ENCODE measurements at places on chromosomes 1 and 21. TPM values are rescaled to one million over a fixed set of nuclear protein-coding genes. Genes with fewer than 3 reads are reported as not detected.

Gene OPTC
- not detected for total RNA-seq

Gene MEX3A
- 12.8 TPM for total RNA-seq

- no peak for DNase-seq
Observed at GRCh38 chr1:213371847-213372619, 321.0 kb downstream of the RPS6KC1 start.

Gene CASQ1
- not detected for total RNA-seq

Gene PROK1
- total RNA-seq, result not detected

- DNase-seq, result no peak
Observed at GRCh38 chr21:38280867-38281266, 24.1 kb downstream of the KCNJ15 start.

Measured in Daoy (cell line).